ENCODE measurements at places on chromosomes 2 and 18. TPM values are rescaled to one million over a fixed set of nuclear protein-coding genes. Genes with fewer than 3 reads are reported as not detected.

- no peak for DNase-seq
Measured at GRCh38 chr2:28896906-28897305, 2.4 kb downstream of the WDR43 start.

DNA sequence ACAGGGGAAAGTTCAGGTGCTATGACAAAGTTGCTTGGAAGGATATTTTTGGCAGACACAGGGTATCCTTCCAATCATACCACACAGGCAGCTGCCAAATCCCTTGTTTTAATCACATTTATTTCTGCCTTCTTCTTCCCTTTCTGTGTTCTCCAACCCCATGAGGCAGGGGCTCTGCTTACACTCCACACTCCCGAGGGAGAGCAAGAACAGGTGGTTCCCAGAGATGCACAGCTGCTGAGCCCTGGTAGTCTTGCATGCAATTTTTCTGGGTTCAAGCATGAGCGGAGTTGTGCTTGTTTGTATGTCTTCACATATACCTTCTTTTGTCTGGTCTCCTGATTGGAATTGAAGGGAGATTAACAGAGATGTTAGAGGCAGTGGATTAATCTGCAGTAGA lies 251.7 kb upstream of the ST6GAL2 start:
- DNase-seq: no peak

GRCh38 chr18:7305416-7305815 lies 74.5 kb downstream of the LRRC30 start:
- no peak for DNase-seq

GRCh38 chr18:14970027-14970426 lies 222.1 kb downstream of the ANKRD30B start:
- no peak for DNase-seq

The RNF152 gene
- total RNA-seq: 11.8 TPM

DNA sequence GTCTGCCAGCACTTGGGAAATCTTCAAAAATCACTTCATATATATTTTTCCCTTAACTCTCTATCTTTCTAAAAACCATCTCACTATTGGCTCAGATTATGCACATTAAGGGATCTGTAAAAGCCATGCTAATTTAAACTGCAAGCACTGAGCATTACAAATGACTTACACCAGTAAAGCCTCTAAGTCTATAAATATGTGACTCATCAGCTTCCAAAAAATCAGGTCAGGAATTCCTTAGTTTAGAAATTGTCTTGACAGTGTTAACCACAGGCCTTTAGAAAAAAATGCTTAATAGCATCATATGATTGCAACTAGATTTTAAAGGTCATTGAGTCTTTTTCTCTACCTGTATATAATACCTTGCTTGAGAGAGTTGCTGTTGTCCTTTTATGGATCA lies 1113.6 kb upstream of the PIK3C3 start:
- DNase-seq: no peak

DNA sequence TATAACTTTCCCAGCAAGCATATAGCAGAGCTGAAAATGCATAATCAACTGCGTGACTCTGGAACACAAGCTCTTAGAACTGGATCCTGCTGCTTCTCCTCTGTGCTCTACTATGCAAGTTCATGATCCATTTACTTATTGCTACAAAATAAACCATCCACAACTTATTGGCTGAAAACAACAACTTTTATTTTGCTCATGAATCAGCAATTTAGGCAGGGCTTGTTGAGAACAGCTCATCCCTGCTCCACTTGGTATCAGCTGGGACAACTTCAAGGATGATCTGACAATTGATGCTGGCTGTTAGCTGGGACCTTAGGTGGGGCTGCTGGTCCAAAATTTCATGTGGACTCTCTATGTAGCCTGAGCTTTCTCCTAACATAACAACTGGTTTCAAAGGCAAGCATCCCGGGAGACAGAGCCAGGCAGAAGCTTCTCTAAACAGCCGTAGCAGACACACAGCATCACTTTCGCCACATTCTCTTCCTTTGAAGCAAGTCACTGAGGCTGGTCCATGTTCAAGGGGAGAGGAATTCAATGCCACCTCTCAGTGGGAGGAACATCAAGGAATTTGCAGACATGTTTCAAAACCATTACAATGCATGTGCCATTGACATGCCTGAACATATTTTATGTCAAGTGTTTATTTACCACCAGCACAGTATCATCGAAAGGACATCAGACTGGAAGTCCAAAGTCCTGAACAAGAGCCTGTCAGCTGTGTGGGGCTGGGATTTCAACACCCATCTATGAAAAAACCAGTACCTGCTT lies 153.1 kb upstream of the PKDCC start:
- no peak for DNase-seq

GRCh38 chr2:202129841-202130240 lies 56.8 kb downstream of the KIAA2012 start:
- DNase-seq: no peak

The GKN2 gene
- not detected for total RNA-seq

DNA sequence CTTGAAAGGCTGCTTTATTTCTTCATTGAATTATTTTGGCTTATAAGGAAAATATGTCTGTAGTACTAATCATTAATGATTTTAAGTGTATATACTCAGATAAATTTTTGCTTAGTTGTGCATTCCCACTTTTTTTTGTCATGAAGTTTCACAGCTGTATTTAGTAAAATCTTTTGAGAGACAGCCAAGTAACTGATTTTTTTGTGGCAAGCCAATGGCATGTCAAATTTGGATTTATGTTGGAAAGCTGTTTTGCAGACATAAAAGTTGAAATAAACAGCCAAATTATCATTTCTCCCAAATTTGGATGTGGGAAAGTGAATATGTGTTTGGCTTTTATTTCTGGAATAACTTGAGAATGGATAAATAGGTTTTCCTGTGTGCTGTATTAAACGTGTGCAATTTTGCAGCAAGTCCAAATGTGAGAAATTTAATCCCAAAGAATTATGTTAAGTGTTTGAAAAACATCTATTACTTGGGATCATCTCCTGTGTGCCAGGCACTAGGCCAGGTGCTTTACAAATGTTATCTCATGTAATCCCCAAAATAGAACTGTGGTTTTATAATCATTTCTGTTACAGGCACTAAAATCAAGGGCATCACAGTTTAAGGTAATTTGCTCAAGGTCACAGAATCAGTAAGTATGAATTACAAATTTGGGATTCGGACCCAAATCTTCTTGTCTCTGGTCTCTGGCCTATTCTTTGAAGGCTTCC lies 160.4 kb downstream of the PTPRM start:
- no peak for DNase-seq

DNA sequence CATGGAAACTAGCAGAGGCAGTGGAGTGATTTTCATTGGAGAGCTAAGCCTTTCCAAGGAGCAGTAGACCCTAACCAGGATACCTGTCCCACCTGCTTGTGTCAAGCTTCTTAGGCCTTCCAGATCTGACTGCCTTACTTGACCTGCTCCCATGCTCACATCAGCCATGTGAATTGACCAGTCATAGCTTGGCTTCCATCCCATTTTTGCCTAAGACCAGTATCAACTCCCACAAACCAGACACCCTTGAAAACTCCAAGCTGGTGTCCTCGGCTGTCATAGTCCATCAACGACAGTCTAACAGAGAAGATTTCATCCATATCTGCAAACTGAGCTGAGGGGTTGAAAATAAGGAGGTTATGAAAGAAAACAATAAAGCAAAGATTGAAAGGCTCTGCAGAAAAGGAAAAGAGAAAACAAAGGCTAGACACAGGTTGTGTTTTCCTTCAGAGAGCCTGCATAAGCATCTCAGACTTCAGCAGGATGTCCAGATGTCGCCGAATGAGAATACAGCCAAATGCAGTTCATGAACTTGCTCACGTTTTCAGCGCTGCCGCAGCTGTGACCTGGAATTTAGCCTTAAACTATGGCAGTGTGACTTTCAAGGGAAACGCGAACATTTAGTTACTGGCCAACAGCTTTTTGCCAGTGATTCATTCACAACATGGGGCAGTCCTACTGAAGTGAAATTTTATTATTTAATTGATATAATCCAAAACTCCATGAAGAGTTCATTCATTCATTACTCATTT lies 868.1 kb upstream of the ID2 start:
- no peak for DNase-seq

DNA sequence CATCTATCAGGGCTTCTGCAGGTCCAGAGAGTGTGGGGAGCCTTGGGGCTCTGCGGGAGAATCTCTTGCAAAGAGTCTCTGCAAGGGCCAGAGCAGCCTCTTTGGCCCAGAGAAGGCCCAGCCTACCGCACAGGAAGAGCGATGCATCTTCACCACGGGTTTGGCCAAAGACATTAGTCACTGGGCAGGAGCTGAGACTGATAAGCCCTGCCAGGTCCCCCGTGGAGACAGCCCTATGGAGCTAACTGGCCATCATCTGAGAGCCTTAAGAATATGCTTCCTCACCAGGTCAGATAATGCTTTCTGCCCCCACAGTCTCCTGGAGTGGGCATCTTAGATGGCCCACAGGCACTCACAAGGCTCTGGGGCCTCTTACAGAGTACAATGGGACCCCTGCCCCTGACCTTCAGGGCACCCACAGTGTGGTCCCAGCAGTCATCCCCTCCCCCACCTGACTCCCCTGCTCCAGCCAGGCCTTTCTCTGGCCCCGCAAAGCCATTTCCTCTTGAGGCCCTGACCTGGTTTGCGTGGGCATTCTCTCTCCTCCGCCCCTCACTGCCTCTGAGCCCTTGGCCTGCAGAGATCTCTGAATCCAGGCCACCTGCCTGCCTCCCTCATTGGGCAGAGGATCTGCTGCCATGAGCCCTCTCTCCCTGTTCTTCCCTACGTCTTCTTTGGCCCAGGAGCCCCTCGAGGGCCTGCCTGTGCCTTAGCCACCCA lies 31.9 kb upstream of the MAPRE3 start:
- no peak for DNase-seq

DNA sequence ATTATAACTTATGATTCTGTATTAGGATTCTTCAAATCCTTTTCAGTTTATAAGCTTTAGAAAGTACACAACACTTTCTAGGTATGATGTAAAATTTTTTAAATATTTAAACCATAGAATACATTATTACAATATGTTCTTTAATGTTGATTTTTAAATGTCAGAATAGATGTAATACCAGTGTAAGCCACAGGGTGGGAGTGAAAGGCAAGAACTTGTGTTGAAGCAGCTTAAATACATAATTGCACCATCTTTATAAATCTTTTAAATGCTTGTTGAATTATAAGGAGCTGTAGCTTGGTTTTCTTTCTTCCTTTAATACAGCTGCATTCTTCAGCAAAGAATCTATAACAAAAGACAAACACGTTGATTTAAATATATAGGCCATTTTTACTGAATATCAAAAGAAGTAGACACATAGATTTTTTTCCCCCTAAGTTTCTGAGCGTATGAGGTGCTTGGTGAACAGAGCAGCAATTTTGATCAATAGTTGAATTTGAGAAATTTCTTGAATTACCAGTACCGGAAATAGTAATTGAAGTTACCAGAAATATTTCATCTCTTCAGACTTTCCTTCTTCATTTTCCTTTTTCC lies 63.0 kb downstream of the TANK start:
- DNase-seq: no peak

The SCN9A gene
- total RNA-seq: 1.8 TPM

GRCh38 chr2:552906-553305 lies 124.3 kb downstream of the TMEM18 start:
- no peak for DNase-seq

GRCh38 chr2:10378189-10378588 lies 69.9 kb downstream of the ODC1 start:
- no peak for DNase-seq

- DNase-seq: no peak
Measured at GRCh38 chr2:106130251-106130998, 63.7 kb downstream of the UXS1 start.
